ENCODE measurements at places on chromosomes 16 and 17.

- no peak for DNase-seq
These were observed 31.9 kb upstream of the ABCC11 start for GRCh38 chr16:48279199-48279598.

GRCh38 chr17:67229109-67229955 lies 15.7 kb downstream of the HELZ start:
- DNase-seq, result no peak

GRCh38 chr17:50598487-50598886 lies 36.2 kb upstream of the ABCC3 start:
- no peak for DNase-seq

DNA sequence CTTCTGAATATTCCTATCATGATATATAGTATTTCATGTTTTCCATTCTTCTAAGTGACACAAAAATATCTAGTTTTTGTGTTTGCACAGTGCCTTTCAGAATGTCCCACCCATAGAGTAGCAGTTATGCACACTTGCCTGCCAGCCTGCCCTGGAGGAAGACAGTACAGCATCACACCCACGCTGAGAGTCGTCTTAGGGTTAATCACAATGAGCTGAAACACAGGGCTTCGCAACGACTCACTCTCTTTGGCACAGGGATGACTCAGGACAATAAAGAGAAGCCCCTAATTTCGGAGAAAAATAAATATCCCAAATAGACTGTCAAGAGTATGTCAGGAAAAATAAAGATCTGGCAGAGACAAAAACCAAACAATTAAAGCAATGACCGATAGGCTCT lies 11.6 kb upstream of the NDUFAB1 start:
- no peak for DNase-seq

DNA sequence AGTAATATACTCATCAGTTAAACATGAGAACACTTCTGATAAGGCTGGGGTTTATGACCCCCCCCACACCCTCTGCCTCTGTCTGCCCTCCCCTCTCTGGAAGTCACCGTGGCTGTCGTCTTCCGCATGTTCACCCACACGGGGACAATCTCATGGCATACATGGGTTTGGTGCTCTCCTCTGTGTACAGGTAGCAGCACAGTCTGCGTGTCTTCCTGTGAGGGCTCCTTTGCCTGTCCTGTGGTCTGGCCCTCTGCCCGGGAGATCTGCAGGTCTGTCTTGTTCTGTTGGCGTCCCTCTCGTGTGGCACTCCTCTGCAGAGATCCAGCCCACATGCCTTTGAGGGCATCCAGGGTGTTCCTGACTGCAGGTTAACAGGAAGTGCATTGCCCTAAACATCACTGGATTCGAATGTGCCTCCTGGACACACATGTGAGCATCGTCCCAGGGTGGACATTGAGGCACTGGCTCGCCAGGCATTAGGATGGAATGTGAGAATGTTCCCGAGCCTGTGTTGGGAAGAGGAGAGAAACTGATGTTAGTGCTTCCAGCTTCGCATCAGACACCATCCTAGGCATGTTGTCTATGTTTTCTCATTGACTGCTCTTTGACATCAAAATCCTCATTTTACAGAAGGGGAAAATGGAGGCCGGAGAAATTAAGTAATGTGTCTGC lies 54.5 kb downstream of the NKD1 start:
- DNase-seq, result no peak

DNA sequence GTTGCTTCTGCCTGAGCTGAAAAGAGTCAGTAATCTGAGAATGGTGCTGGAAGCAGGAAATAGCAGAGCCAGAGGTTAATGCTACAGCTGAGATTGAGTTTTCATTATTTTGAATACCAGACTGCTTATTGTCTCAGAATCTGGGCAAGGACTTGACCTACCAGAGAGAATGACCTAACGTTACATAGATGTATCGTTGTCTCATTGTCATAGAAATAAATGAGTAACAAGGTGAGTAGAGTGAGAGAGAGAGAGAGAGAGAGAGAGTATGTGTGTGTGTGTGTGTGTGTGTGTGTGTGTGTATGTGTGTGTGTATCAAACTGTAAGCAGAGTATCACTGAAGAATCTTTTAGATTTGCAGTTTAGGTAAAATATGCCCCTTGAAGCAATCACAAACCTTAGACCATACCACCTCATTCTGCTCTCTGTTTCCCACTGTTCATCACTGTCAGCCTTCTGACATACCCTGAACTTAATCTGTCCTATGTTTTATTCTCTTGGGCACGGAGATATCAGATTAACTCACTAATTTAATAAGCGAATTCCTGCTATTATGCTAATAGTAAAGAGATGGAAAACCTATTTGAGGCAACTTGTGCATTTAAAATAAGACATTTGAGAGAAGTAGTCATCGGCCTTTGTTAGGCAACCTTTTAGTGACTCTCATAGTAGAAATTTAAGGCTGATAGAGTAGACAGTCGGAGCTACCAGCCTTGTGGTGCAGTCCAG lies 87.8 kb downstream of the CYB561 start:
- DNase-seq, result no peak

DNA sequence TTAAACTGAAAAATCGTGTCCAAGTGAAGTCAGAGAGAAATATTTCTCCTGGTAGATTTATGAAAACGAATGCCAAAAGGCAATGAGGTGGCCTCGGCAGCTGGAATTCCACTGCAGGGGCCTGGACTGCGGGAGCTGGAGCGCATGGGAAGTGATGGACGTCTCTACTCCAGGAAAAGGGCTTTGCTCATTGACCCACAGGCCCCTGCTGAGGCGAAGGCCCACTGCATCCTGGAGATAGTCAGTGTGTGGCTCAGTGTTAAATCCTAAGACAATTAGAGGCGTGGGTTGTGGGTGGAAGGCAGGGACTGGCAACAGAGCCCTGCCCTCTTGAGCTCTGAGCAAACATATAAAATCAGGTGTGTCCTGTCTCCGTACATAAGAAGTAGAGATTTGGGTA lies 191.4 kb downstream of the SLC39A11 start:
- DNase-seq, result no peak

DNA sequence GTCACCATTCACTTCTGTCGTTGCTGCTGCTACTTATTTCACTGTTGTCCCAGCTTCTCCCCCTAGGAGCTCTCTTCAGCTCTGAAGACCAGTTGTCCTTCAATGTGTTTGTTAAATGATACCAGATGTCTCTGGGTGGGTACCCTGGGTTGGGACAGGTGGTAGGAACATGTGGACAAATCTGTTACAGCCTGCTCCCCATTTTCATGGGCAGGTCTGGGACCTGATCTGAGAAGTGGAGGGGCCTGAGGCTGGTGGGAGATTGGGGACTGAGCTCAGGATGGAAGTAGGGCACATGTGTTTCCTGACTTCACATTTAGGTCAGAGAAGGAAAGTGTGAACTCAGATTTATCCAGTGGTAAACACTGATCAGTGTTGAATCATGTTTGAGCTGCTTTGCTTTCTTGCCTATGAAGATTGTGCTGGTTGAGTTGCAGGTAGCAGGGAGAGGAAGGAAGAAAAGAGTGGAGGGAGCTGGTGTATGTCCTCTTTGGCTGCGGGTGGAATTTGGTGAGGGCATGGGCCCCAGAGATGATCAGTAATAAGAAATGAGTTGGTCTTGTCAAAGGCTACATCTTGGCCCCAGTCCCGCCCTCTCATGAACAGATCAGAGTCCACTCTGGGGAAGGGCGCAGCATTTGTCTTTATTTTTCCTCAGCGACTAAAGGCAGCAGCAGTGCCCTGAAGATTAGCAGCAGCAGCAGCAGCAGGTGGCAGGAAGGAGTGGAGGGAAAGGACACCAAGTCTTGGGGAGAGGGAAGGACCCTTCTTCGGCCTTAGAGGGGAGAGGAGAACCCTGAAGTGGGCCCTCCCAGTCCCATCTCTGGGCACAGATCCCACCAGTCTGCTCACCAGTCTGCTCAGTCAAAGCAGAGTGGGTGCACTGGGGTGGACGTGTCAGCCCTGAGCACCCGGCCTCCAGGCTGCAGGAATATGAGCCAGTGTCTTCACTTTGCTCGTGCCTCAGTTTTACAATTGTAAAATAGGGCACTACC lies 6.1 kb upstream of the EFTUD2 start:
- DNase-seq, result no peak

- no peak for DNase-seq
These were observed 2.2 kb downstream of the DCUN1D3 start for GRCh38 chr16:20897922-20898321.

DNA sequence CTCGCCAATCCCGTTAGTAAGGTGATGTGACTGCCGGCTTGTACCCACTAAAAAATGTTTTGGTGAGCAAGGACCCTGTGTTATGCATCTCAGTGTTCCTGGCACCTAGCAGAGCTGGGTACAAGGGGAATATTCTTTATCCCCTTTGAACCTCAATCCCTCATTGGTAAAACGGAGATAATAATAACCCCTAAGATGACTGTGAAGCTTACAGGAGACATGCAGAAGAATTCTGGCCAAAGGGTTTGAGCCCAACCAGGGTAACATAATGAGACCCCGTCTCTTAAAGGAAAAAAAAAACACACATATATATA lies 896 bp downstream of the GGA2 start:
- DNase-seq, result no peak

DNA sequence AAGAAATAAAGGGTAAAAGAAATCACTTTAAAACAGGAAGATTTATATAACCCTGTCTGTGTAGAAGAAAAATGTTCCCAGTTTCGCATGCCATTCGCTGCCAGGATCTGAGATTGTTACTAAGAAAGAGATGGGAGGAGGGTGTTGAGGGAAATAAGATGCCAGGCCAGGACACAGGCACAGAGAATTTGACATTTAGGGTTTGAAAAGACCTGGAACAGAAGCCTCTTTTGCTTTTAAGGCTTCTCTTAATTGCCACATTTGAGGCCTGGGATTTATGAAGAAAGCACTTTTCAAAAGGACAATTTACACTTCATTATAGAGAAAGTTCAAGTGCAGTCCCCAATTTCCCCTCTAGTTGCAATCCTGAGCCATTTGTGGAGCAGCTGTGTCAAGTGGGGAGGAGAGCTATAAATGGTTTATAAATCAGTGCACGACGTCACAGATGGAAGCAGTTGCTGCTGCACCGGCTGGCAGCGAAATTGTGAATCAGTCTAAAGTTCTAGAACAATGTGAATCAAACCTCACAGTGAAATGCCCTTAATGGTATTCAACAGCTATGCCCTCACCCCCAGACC lies 26.5 kb upstream of the C16orf87 start:
- DNase-seq, result no peak

DNA sequence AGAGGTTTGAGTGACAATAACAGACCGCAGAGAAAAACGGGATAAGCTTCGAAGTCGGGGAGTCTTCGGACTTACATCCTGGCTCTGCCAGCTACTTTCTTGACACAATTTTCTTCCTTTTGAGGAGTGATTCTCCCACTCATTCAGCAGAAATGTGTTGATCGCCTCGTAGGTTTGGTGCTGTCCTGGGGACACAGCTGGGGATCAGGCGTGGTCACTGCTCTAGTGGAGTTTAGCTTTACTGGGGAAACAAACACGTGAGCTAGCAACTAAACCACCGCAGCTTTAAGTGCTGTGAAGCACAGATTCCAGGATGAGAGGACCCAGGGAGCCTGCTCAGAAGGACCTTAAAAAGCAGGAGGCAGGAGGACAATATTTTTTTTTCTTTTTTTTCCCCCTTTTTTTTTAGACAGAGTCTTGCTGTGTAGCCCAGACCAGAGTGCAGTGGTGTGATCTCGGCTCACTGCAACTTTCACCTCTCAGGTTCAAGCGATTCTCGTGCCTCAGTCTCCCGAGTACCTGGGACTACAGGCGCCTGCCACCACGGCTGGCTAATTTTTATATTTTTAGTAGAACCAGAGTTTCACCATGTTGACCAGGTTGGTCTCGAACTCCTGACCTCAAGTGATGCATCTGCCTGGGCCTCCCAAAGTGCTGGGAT lies 858 bp downstream of the NUBP1 start:
- no peak for DNase-seq

- no peak for DNase-seq
These were observed 42.9 kb downstream of the SYT17 start for GRCh38 chr16:19210968-19211367.

DNA sequence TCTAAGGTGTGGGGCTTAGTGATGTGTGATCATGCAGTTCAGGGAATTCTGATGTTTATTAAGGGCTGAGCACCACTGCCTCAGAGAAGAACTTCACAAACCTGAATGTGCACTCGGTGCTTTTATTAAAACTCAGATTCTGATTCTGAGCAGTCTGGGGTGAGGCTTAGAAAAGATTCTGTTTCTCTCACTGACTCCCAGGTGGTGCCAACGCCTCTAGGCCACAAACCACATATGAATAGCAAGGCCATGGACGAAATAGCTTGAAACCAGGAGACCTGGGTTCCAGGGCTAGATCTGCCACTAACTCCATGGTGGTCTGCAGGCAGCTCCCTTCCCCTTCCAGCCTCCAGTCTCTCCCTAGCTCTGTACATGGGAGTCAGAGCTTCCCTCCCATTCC lies 169.1 kb downstream of the HS3ST3B1 start:
- DNase-seq, result no peak

DNA sequence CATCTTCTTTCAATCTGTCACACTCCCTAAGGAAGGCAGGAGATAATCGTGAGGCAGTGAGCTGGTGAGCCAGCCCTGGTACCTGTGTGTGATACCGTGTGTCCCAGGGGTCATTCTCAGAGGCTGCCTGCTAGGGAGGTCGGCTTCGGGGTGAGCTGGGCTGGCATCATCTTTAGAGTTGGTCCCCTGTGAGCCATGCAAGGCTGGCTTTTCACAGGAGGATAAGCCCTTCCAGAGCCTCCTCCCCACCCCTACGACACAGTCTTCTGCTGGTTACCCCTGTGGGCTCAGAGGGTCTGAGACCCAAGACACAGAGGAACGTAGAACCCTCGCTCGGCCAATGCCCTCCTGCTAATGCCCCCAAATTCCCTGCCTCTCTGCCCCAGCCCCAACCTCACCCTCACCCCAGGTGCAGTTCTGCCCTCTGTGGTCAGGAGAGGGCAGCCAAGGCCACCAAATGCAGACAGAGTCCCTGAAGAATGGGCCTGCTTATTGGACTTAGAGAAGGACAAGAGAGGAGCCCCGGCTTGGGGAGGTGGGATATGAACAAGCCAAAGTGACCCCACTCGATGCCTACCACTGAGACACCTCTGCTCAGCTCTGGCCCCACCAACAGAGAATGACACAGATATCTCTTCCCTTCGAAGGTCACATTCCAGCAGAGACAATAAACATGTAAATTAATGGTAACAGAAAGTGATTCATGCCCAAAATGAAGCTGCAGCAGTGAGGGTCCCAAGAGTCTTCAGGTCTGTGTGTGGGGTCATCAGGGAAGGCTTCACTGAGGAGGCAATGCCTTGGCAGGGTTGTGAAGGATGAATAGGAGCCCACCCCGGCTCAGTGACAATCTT lies 80.8 kb upstream of the CCL1 start:
- no peak for DNase-seq

GRCh38 chr16:65665586-65665985 lies 543.7 kb upstream of the CDH11 start:
- no peak for DNase-seq

GRCh38 chr16:85286951-85287814 lies 174.9 kb upstream of the CIBAR2 start:
- no peak for DNase-seq

DNA sequence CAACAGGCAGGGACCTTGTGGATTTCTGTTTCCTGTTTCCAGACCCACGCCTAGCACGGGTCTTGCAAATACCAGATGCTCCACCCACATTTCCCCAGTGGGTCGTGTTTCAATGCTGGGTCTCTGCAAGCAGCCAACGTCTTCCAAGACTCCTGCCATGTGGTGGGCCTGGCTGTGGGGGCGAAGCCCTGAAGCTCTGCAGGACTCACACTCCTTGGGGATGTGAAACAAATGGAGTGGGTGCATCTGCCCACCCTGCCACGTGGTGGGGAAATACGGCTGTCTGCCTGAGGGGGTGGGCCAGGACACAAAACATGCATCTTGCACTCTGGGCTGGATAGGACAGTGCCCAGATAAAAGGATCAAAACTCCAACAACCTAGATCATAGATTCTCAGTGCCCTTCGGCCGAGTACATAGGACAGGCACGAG lies 32.6 kb downstream of the FA2H start:
- DNase-seq, result no peak

- no peak for DNase-seq
These were observed 16.7 kb upstream of the BLMH start for GRCh38 chr17:30308406-30308805.
